Spinal cord (tissue), 10 donors: ENCODE measurements at places on chromosomes 3 and 15. TPM values are rescaled to one million over a fixed set of nuclear protein-coding genes. Genes with fewer than 3 reads are reported as not detected.

The USP50 gene
- total RNA-seq = 1.1 TPM

The CEP19 gene
- 5.8 TPM for total RNA-seq

The KIF15 gene
- total RNA-seq = 10.4 TPM

The CPN2 gene
- not detected for total RNA-seq

The PLSCR2 gene
- 0.22 TPM for total RNA-seq

The DNASE1L3 gene
- 7.5 TPM for total RNA-seq

The SLC9A9 gene
- 22.0 TPM for total RNA-seq
